CD8-positive, alpha-beta T cell (primary cell): ENCODE measurements at places on chromosomes 7 and 10. TPM values are rescaled to one million over a fixed set of nuclear protein-coding genes. Genes with fewer than 3 reads are reported as not detected.

Gene ZNF117
- 1.8 TPM for total RNA-seq

- no peak for DNase-seq
These were observed 66.8 kb downstream of the TMEM168 start for GRCh38 chr7:112723416-112723815.

Gene CYP2C9
- total RNA-seq, result not detected

- DNase-seq, result no peak
These were observed 42.5 kb downstream of the C7orf25 start for GRCh38 chr7:42869131-42870020.

Gene ARMC3
- not detected for total RNA-seq

- DNase-seq, result no peak
These were observed 2.3 kb upstream of the LRRC72 start for GRCh38 chr7:16524332-16524731.

Gene PRLHR
- total RNA-seq, result not detected

DNA sequence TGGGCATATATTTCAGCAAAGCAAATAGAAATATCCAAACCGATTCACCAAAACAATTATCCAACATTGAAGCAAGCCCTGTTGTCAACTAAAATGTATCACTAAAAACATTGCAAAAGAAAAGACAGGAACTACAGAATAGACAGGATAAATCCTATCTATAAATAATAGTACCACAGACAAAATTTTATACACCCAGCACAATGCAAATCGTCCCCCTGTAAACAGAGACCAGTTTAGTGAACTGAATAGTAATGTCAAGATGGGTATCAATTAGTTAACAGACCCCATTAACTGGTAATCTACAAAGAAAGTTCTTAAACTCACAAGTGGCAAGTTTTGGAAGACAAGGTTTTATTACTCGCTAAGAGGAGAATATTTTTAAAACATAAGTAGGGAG, 4.0 kb downstream of the ZC3HAV1 start:
- no peak for DNase-seq

- DNase-seq, result no peak
These were observed 35.8 kb downstream of the UNC5B start for GRCh38 chr10:71248210-71248609.

DNA sequence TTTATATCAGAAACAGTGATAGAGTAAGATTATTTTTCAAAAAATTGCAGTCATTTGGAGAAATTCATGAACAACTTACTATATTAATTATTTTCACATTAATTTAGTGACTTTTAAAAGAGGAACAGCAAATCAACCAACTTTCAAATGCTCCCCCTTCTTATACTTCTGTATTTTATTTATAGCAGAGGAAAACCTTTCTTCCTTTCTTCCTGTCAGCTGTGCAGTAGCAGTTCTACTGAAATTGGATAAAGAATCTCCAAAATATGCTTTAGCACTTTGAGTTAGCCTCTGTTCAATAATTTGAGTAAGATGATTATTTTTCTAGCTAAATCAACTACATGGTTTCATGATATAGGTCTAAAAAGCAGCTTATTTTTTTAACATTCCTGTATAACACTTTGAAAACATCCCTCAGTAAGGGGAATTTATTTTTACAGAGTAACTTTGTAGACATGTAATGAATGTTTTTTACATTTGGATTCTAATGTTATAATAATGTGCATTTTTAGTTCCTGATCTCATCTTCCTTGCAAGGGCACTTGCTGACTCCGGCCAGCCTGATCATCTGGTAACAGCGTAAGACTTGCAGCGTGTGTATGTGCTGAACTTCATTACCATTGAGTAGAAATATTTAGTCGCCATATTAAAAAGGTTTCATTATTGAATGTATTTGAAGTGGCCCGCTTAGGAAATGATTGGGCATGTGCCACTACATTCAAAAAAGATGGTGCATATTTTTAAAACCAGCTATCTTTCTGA, 158.3 kb upstream of the HDAC9 start:
- DNase-seq, result no peak

GRCh38 chr7:29161231-29161630, 14.9 kb upstream of the CPVL start:
- DNase-seq, result no peak

DNA sequence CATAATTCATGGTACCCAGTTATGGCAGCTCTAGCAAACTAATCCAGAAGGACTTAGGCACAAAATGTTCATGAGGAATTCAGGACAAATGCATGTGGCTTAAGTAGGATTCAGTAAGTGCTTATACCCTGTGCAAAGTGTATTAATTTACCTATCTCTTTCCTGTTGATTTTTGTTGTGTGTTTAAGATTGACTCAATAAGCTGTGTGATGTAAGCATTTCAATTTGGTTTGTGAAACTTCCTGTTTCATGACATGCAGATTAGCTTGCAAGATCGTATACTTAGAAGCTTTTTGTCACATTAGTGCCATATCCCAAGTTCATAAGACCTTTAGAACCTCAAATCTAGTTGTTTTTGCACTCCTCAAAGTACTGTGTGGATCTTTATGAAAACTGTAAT, 416.7 kb downstream of the ARL4A start:
- no peak for DNase-seq

DNA sequence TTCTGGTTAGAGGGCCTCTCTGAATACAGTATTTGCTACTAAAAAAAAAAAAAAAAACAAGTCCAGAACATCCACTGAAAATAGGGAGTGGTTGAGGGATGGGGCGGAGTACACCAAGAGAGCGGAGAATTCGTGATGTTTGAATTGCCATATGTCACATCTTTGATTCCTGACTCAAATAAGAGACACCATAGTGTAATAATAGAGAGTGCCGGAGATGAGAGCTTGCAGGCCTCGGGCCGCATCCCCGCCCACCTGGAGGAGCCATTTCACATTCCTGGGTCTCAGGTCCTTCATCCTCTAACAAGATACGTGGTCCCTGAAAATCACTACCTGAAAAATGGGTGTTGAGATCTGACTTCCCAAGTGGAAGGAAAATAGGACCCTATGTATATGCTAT, 46.8 kb downstream of the KIAA1549 start:
- no peak for DNase-seq

Gene GJD4
- not detected for total RNA-seq

DNA sequence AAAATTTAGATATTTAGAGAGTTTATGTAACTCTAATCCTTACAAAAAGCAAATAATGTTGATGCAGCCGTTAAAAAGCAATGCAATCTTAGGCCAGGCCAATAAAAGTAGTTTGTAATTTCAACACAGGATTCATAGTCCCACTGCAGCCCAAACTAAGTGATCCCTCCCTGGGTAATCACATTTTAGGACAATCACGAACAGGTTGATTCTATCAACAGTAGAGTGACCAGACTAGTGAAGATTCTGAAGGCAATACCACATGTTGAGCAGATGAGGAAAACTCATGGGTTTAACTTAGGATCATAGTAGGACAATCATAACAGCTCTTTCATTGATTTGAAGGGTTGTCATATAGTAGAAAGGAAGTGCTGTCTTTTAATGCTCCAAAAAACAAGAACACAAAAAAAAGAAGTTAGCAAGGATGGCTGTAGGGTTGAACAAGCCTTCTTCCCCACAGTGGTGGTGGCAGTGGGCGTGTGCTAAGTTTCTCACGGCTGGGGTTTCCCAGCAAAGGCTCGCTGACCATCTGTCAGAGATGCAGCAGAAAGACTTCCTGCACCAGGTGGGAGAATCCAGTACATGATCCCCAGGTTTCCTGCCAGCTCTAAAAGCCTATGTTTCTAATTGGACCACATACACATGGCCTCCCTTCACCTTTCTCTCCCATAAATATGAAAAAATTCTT, 212.2 kb downstream of the CHRM2 start:
- no peak for DNase-seq

- no peak for DNase-seq
These were observed 9.1 kb upstream of the PROSER2 start for GRCh38 chr10:11813855-11814567.

DNA sequence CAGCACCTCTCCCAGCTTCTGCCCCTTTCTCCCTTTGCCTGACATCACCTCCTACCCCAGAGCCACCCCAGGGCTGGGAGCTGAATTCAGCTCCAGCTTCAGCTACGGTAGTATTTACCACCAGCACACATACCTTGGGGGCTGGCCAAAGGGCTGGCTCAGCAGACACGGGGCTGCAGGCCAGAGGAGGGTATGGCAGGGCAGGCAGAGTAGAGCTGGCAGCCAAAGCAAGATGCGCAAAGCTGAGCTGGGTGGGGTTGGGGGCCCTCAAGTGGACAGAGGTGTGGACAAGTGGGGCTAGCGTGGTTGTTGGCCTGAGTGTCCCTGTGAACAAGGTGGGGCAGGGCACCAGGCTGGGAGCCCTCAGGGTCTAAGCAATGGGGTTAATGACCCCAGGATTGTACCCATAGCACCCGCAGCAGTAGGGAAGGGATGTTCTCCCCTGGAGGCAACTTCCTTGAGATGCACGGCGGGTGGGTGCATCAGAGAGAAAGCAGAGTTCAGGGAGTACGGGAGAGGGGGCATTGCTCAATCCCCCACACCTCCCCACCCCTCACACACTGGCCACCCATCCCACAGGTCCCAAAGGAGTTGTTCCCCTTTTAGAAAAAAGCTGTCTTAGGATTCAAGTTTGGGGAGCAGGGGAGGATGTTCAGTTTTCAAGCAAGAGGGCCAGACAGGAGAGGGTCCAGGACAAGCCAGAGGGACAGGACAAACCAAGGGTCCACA, 8.0 kb downstream of the VSIR start:
- no peak for DNase-seq

Gene CLRN3
- not detected for total RNA-seq

DNA sequence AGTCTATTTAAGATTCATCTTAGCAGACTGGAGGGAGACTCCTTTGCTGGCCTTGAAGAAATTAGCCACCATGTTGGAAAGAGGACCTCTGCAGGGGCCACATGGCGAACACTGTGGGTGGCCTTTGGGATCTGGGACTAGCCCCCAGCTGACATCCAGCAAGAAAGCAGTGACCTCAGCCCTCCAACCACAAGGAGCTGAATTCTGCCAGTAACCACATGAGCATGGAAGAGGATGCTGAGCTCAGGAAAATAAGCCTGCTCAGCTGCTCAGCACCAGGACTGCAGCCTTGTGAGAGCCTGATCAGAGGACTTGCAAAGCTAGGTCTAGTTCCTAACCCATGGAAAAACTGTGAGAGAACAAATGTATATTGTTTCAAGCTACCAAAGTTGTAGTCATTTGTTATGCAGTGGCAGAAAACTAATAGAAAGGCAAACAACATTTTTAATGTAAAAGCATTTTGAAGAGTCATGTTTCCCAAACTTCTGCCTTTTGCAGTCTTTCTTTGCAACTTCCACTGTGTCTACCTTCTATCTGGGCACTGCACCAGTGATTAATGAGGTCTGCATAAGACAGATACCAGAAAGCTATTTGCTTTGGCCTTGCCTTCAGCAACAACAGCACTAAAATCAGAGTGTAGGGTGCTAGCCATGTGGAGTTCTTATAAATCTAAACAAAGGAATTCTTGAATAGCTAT, 183.7 kb downstream of the FGFR2 start:
- DNase-seq, result no peak

Gene PNLIPRP3
- not detected for total RNA-seq

Gene MMD2
- not detected for total RNA-seq

DNA sequence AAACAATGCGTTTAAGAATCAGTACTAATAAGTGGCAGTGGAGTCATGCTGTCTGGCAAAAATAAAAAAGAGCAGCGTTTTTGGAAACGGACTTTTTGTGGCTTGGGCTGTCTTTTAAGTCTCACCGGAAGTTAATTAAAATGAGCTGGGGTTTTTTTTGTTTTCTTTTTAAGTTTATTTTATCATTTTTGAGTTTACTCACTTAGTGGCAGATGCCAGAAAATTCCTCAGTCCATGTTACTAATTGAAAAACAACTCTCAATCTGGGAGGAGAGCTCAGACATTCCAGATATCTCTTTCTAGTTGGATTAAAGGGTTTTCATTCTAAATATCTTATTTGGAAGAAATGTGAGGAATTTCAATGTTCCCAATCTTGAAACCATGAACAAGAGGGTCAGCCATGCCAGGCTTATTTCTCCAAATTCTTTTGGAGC, 133.8 kb upstream of the AGR3 start:
- no peak for DNase-seq

Gene ADRA2A
- total RNA-seq, result not detected

Gene WDR86
- total RNA-seq, result 6.5 TPM

DNA sequence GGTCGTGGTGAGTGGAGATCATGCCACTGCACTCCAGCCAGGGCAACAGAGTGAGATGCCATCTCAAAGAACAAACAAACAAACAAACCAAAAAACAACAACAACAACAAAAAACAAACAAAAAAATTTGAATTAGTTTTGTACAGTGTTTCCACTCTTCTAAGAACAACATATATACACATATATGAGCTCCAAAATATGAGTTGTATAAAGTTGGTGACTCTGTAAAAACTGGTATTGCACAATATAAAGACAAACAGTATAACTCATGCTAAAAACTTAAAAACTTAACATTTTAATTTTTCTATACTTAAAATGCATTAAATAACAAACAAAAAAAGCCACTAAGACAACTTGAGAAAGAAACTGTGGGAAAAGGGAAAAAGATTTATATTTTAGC, 46.0 kb downstream of the AKR1B15 start:
- no peak for DNase-seq

GRCh38 chr7:70771451-70771850, 360.5 kb upstream of the GALNT17 start:
- no peak for DNase-seq

DNA sequence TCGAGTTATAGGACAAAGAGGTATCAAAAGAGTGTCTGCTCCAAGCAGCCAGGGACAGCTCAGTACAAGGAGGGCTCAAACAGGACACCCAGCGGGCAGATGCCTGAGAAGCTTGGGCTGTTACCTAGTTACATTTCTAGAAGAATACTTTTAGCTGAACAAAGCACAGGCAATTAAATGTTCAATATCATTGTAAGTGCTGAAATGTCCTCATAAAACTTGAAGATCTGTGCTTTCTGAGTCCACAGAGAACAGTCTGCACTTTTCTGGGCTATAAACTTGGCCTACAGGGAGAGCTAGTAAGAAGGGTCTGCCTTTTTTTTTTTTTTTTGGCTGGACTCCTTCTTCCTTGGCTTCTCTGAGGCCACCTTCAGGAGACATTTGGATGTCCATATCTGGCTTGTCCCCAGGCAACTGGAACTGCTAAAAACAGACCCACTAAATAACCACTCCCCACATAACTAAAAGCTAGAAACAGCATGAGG, 123.2 kb downstream of the SLC16A9 start:
- DNase-seq, result no peak

GRCh38 chr7:156979711-156980110, 30.2 kb downstream of the NOM1 start:
- no peak for DNase-seq
